T47D (cell line): ENCODE measurements at places on chromosomes 12 and 14.

DNA sequence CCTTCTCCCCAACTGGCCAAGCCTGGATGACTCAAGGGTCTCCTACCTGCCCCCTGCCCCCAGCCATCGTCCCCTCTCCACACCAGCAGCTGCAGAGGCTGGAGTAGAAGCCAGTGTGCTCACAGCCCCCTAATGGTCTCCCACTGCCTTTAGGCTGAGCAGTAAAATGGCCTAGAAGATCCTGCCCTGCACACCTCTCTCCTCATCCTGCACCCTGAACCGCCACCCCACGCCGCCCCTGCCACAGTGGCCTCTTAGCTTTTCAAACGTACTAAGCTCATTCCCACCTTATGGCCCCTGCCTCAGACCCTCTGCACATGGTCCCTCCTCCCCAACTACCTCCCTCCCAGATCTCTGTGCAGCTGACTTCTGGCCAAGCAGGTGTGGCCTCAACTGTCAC lies 46.3 kb downstream of the RBM19 start:
- DNase-seq = no peak

- peak; percentile 50 for DNase-seq
Observed at GRCh38 chr14:102094101-102094500, 7.3 kb upstream of the HSP90AA1 start.

- no peak for DNase-seq
Observed at GRCh38 chr12:116537101-116537904, 21.9 kb upstream of the MAP1LC3B2 start.

- DNase-seq = no peak
Observed at GRCh38 chr14:99679543-99679942, 4.6 kb upstream of the CYP46A1 start.

DNA sequence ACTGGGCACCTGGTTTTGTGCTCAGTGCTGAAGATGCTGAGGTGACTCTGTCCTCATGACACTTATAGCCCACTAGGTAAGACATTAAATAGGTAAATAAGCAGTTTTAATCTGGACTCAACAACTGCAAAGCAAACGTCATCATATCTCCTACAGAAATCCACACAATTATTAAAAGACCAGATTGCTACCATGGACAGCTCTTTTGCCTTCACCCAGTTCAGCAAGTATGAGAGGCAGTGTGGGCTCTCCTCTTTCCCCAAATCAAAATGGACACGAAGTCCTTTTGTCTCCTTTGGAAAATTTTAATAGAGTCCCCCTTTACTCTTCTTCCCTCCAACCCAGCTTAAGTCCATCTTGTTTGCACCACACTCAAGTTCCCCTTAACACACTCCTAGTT lies 171.1 kb downstream of the RPAP3 start:
- peak; percentile 65 for DNase-seq

DNA sequence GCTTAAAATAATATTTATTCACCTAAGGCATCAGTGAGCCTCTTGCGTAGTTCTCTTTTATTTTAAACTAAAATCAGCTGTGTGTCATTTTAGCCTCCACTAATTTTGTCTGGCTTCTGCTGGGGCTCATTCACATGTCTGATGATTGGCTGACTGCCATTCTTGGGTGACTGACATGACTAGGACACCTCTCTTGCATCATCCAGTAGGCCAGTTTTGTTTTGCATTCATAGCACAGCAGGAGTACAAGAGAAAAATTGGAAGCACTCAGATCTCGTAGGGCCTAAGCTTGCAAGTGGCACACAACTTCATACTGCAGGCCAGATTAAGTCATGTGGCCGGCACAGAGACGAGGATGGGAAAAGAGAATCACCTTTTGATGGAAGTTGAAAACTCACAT lies 1226.5 kb downstream of the GALC start:
- DNase-seq = no peak

- no peak for DNase-seq
Observed at GRCh38 chr14:30876692-30877091, 2.3 kb downstream of the COCH start.

DNA sequence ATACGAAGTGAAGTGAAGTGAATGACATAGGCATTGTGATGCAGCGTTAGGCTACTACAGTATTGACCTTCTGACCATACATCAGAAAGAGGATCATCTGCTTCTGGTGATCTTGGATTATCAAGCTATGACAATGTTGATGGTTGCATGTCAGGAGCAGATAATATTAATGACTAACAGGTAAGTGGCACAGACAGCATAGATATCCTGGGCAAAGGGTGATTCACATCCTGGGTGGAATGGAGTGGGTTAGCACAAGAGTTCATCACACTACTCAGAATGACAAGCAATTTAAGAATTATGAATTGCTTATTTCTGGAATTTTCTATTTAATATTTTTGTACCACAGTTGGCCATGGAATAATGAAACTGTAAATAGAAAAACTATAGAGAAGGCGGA lies 397.9 kb upstream of the ATP2B1 start:
- DNase-seq = no peak

- DNase-seq = no peak
Observed at GRCh38 chr14:103115845-103116572, 7.3 kb upstream of the TNFAIP2 start.

GRCh38 chr12:51118706-51119105 lies 35.3 kb upstream of the CSRNP2 start:
- DNase-seq = no peak

DNA sequence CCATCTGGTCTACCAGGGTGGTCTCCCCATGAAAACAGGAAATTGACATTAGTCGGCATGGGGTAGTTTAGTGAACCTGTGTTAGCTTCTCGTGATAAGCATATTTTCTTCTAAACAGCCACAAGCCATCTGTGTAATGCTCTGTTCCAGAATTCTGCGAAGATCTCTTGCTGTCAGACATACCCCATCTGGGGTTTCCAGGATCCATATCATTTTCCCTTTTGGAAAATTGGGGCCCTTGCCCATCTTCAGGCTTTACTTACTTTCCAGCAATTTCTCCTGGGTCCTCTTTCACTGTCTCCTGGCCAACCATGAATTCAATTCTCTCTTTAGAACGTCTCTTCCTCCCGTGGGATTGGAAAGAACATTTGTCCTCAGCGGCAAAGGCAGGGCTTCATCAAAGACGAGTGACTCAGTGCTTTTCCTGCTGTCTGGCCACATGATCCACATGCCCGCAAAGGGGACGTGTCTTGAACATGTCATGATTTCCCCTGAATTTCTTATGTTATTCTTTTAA lies 21.4 kb upstream of the NCOR2 start:
- no peak for DNase-seq

- no peak for DNase-seq
Observed at GRCh38 chr12:29026419-29026818, 122.7 kb upstream of the FAR2 start.

- DNase-seq = no peak
Observed at GRCh38 chr14:50348933-50349332, 36.8 kb downstream of the DMAC2L start.

- no peak for DNase-seq
Observed at GRCh38 chr12:85626001-85626783, 210.0 kb downstream of the RASSF9 start.

DNA sequence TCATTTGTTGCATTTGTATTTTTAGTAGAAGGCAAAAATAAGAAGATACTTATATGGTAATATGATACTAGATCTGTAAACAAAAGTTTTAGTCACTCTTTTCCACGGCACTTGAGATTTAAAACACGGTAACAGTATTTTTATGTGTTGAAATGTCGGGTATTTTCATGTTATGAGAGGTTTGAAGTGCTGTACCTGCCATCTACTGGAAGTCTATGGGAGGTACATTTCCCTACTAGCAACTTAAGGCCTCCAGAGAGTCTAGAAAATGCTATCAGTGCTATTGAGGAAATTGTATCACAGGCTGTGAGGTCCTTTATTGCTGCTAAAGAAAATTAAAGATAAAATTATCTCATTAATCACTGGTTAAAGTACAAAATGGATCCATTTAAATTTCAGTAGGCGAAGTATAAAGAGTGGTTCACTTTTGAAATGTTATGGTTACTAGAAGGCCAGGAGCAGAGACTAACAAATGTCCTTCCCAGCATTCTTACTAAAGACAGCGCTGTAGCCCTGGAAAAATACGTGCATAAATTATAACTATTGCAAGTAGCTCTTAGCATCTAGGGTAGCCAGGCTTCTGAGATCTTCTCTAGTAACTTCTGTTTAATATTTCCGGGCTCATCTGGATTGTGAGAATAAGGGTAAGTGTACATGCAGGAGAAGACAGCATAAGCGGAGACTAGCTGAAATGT lies 77.6 kb upstream of the PRKD1 start:
- DNase-seq = peak; percentile 65

DNA sequence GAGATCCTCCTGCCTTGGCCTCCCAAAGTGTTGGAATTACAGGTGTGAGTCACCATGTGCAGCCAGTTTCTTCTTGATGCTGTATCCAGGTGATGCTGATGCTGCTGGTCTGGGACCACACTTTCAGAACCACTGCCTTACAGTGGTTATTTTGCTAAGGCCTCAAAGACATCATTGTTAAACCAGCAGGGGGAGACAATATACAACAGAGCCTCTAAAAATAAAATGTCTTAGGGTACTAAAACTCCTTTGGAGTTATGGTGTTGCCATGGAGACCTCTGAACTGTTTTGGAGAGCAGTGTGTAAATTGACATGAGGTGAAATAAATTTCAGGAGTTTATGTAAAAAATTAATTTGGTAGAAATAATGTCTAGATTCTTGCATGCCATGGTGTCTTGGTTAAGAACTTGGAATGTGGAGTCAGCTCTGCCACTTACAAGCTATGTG lies 1.1 kb upstream of the ARG2 start:
- DNase-seq = peak; percentile 34

DNA sequence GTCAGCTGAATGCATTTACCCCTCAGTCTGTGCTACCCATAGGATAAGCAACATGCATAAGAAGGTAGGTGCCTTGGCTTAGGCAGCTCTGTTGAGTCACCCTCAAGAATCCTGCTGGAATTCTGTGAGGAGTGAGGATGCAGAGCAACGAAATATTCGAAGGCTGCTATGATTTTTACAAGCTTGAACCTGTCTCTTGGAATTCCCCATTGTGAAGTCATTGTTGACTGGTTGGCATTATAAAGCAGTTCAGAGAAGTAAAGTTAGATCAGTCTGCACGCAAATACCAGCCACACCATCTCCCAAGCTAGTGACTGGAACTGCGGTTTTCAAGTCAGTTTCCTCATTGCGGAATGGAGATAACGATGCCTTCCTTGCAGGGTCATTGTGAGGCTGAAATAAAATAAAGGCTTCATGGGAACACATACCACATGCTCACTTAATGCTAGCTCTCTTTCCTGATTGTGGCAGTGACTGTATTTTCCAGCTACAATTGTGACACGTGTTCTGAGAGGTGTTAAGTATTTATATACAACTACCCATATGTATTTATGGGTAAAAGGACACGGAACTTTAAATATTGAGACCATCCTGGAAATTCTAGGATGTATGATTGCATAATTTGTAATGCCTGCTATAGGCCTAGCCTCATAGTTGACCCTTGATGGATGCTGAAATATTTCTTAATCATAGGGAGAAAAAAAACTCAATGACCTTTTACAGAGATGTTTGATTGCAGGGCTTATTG lies 96.7 kb downstream of the ETV6 start:
- DNase-seq = no peak

- DNase-seq = no peak
Observed at GRCh38 chr12:32773691-32774090, 18.0 kb upstream of the YARS2 start.

DNA sequence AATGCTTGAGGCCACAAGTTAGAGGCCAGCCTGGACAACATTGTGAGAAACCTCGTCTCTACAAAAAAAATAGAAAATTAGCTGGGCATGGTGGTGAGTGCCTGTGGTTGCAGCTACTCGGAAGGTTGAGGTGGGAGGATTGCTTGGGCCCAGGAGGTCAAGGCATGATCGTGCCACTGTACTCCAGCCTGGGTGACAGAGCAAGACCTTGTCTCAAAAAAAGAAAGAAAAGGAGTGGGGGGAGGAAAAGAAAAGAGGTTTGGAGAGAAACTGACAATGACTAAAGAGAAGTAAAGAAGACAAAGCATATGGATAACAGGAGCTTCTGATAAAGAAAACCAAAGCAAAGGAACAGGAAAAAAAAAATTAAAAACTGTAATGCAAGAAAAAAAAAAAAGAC lies 37.4 kb upstream of the SELPLG start:
- no peak for DNase-seq

DNA sequence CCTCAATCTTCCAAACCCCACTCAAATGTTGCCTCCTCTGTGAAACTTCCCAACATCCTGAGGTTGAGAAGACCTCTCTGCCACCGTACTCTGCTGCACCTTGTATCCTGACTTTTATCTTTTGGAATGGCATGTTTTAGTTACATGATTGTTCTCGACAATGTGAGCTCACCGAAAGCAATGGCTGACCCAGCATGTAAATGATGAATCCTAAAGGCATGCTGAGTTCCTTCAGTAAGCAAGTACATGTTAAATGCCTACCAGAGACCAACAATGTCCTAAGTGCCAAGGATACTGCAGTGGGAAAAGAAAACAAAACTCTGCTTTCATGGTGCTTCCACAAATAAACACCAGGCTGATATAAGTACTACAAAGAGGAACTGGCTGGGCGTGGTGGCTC lies 13.7 kb downstream of the PPP1R13B start:
- DNase-seq = no peak

- no peak for DNase-seq
Observed at GRCh38 chr12:63894132-63894531, 49.6 kb downstream of the SRGAP1 start.

DNA sequence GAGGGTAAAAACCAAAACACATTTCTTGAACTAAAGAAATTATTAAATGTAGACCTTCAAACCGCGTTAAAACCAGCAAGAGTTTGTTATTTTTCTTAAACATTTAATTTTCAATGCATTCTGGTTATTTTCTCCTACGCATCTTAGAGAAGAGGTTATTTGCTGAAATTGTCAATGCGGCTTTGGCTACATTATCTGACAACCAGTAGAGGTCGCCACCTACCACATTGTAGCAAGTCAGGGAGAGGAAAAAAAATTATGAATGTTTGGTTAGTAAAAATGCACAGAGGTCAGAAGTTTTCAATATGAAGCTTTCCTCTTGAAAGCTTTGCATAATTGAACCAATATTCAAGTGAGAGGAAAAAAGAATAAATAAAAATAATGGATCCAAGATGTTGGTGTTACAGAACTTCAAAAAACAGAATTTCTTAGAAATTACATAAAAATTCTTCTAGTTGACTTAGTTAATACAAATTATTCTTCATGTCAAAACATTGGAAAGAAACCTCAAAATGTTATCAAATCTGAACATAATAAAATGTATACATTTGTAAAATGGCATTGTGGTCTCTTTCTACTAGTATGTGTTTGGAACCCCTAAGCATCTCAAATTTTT lies 159.4 kb upstream of the TMTC2 start:
- DNase-seq = peak; percentile 78

- DNase-seq = no peak
Observed at GRCh38 chr12:92650228-92650822, 52.5 kb upstream of the PLEKHG7 start.

GRCh38 chr14:76349993-76350392 lies 25.9 kb upstream of the ESRRB start:
- DNase-seq = no peak

DNA sequence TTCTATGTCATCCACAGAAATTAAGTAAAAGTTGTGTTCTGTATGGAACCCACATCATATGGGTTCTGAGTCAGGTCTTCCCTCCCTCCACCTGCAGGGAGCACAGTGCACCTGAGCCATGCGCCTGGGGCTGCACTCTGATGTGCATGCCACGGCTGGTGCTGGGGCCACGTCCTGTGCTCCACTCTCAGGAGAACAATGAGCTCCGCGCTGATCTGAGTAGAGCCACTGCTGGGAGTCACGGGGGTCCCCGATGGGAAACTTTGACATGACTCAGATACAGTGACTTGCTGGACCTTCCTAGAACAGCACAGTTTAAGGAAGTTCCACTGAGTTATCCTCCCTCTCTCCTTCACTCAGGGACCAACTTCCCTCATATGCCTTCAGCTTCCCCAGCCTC lies 683.4 kb downstream of the TMEM121 start:
- peak; percentile 21 for DNase-seq

GRCh38 chr12:19757317-19757877 lies 318.1 kb downstream of the AEBP2 start:
- DNase-seq = peak; percentile 50
